Stimulated activated CD8-positive, alpha-beta memory T cell treated with anti-CD3 and anti-CD28 coated beads, Interleukin-12 subunit alpha, Interleukin-12 subunit beta, amount 100 ng/mL, for 1 hour (primary cell): ENCODE measurements at places on chromosomes 3 and 15.

- no peak for DNase-seq
Observed at GRCh38 chr15:97976766-97977503, 16.4 kb downstream of the ARRDC4 start.

DNA sequence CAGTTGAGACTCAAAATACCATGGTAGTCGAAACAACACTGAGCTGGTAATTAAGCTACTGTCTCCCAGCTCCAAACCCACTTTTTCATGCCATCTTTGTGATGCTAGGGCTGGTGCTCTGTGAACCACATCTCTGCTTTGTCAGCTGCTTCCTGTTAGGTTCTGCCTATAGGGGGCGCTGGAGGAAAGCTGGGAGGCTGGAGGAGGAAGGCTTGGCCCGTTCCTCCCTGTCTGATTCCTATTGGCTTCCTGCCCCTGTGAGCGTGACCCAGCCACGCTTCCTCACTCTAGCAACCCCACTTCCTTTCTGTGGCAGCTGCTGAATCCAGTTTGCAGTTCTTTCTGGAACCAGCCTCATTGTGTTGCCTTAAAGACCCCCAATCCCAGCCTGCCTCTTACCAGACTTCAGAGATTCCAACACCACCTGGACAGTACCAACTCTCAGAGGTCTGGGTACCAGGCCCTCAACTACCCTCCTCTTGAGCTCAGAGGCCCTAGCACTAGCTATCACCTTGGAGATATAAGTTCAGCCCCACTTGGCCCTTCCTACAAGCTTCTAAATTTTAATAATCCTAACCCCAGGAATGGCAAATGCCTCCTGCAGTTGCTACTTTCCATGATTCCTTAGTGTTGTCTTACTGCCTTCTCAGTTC lies 120.9 kb downstream of the ERC2 start:
- no peak for DNase-seq

GRCh38 chr15:50140983-50141382 lies 21.9 kb upstream of the ATP8B4 start:
- no peak for DNase-seq

DNA sequence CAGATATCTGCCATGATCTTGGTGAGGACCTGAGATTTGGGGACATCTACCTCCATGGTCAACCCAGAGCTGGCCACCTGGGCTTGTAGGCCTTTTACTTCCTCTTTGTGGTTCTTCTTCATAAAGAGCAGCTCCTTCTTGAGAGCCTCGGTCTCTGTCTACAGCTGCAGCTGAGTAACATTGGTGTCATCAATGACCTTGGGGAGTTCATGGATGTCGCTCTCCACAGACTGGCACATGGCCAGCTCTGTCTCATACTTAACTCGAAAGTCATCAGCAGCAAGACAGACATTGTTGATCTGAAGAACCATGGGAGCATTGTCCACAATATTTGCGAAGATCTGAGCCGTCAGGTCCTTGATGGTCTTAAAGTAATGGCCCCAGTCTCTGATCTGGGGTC lies 15.7 kb upstream of the RASA2 start:
- no peak for DNase-seq

DNA sequence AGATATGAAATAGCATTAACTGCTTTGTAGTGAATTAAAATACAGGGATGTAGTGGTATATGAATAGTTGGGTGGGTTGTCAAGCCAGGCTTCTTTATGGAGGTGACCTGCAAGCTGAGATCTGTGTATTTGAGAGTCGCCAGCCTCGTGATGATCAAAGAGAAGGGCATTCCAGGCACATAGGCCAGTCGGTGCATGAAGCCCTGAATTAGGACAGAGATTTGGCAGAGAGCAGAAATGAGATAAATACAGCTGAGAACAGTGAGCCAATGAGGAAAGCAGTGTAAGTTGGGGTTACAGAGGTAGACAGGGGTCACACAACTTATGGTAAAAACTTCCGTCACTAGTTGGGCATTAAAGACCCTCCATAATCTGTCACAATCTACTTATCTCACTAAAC lies 641.9 kb downstream of the OTOL1 start:
- no peak for DNase-seq

DNA sequence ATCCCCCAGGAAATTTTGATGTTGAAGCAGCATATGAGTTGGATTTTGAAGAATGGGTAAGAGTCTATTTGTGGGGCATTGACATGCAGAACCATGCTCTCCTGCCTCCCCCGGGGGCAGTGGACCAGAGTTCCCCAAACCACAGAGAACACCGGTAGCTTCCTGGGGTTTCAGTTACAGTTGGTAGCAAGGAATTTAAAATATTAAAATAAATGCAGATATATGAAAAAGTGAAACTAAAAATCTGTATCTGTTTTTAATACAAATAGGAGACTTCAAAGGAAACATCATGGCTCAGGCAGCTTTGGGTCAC lies 37.4 kb downstream of the SLC9A9 start:
- DNase-seq = no peak

- no peak for DNase-seq
Observed at GRCh38 chr15:66654739-66655375, 47.2 kb upstream of the SMAD6 start.

GRCh38 chr15:64096668-64097384 lies 1.0 kb downstream of the SNX1 start:
- no peak for DNase-seq

DNA sequence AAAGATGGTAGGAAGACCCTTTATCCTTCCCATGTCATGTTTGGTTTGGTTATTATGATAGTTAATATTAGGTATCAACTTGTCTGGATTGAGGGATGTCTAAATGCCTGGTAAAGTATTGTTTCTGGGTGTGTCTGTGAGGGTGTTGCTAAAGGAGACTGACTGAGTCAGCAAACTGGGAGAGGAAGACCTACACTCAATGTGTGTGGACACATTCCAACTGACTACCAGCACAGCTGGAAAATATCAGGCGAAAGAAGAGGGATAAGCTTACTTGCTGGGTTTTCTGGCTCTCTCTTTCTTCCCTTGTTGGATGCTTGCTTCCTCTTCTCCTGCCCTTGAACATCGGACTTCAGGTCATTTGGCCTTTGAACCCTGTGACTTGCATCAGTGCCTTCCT lies 1227.6 kb upstream of the EPHA6 start:
- no peak for DNase-seq

GRCh38 chr3:114213627-114214541 lies 23.5 kb downstream of the ZNF80 start:
- DNase-seq = peak; percentile 56

GRCh38 chr3:171309906-171310359 lies 150.3 kb downstream of the TNIK start:
- no peak for DNase-seq

DNA sequence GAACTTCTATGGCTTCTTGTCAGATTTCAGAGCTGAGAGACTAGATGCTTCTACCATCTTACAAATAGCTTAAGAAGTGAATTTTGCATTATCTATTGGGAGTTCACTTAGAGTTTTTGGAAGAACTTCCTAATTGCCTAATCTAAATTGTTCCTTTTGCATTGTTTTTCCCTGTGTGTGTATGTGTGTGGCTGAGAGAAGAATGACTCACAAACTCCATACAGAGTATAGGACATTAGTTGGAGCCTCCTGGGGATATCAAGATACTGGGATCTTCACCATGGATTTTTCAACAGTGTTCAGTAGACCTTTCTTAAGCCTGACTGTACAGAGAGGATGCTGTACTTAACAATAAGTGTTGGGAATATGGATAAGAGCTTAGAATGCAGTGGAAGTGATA lies 10.9 kb downstream of the TLNRD1 start:
- DNase-seq = no peak

DNA sequence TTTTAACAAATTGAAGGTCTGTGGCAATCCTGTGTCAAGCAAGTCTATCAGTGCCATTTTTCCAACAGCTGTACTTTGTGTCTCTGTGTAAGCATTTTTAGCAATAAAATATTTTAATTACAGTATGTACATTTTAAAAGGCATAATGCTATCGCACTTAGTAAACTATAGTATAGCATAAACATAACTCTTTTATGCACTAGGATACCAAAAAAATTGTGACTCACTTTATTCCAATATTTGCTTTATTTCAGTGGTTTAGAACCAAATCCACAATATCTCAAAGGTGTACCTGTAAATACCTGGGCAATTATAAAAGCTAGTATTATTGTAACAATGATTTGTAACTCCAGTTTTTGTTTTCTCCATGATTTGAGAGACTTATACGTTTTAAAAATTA lies 46.5 kb downstream of the FRMD5 start:
- DNase-seq = no peak

GRCh38 chr15:80561500-80561899 lies 133.6 kb upstream of the ABHD17C start:
- no peak for DNase-seq

DNA sequence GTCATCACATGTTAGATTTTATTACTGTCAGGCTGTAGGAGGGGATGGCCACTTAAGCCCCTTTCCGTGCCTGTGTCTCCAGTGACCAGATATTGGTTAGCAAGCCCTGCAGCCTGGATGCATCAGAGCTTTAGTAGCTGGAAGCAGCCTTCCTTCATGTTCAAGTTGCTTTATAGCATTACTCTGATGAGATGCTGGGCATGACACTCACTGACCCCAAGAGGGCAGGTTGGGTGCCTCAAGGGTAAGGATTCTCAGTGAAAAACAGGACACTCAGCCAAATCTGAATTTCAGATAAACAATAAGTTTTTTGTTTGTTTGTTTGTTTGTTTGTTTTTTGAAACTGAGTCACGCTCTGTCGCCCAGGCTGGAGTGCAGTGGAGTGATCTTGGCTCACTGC lies 68.5 kb upstream of the PTX3 start:
- DNase-seq = no peak

GRCh38 chr3:81585056-81585455 lies 176.4 kb downstream of the GBE1 start:
- no peak for DNase-seq

DNA sequence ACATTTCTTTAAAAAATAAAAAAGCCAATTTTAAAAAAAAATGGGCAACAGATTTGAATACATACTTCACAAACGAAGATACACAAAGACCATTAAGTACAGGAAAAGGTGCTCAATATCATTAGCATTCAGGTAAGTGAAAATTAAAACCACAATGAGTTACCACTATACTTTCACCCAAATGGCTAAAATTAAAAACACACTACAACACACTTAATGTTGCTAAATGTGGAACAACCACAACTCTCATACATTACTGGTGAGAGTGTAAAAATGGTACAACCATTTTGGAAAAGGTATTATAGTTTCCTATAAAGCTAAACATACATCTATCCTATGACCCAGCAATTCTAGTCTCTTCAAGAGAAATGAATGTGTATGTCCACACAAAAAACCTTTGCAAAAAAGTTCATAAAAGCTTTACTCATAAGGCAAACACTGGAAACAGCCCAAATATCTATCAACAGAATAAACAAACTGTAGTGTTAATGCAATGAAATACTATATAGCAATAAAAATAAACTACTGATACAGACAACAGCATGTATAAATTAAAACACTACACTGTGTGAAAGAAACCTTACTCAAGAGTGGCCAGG lies 14.9 kb downstream of the IP6K1 start:
- no peak for DNase-seq

DNA sequence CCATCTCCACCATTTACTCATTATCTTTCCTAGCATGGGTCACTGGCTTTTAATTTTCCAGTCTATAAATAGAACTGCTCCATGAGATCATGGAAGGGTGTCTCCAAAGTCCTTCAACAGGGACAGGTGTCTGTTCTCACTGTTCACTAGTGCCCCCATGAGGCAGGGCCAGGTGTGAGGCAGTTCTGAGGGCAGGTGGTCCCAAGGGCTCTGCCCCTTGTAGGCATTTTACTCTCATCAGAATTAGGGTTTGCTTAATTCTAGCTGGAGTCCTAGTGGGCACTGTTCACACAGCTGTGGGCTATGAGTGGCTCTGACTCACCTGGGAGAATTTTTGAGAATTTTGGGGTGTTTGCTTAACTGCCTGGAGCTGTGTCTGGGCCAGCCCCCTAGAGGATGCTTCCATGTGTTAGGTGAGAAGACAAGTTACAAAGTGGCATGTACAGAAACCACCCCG lies 248.0 kb upstream of the LYSMD4 start:
- DNase-seq = no peak

GRCh38 chr3:109384164-109384563 lies 46.8 kb upstream of the DPPA4 start:
- DNase-seq = no peak
